ENCODE measurements at places on chromosomes 12 and 14.

GRCh38 chr14:91228112-91229004 is 16.1 kb downstream of the GPR68 start:
- peak; percentile 76 for DNase-seq

DNA sequence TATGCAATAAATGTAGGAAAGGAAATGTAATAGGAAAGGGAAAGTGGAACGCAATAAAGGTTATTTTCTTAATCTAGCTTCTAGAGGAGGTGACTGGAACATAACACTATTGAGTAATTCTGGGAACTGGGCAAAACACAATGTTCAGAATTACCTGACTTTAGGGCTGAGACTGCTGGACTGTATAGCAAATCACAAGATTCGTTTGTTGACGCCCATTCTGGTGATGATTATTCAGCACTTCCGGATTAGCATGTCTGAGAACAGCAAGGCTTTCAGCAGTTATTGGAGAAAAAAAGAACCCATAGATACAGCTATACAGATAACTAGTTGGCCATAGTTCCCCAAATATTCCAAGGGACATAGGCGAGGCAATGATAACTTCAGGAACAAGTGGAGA is 2.3 kb upstream of the KLRD1 start:
- no peak for DNase-seq

- DNase-seq, result no peak
Measured at GRCh38 chr12:89384050-89384758, 31.9 kb upstream of the DUSP6 start.

DNA sequence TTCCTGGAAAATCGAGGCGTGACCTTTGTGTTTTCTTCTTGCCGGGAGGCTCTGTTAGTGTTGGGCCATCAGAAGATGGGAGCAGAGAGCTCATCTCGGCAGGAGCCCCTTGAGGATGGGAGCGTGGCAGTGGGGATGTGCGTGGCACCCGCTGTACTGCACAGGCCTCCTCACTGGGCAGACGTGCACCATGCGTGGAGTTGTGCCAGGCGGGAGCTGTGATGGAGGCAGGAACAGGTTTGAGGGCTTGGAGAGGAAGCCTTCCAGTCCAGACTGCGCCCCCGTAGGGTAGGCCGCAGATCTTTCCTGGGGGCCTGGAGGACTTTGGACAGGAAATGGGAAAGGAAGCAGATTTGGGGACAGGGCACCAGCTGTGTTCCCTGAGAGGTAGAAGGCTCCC is 197.5 kb downstream of the TSPAN9 start:
- no peak for DNase-seq

DNA sequence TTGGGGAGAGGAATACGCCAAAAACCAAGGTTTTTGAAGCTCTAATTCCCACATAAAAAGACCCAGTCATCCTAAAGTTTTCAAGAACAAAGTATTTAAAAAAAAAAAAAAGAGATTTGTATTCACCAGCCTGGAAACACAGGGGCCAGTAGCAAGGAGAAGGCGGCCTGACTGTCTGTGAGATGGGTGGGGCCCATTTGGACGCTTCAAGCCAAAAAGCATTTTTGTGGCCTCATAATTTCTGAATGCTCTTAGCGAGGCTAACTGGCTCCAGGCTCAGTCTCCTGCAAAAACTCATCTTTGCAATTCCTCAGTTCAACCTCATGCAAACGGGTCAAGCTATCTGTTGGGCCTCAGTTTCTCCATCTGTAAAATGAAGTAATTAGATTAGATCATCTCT is 514.1 kb downstream of the MED13L start:
- DNase-seq, result no peak

DNA sequence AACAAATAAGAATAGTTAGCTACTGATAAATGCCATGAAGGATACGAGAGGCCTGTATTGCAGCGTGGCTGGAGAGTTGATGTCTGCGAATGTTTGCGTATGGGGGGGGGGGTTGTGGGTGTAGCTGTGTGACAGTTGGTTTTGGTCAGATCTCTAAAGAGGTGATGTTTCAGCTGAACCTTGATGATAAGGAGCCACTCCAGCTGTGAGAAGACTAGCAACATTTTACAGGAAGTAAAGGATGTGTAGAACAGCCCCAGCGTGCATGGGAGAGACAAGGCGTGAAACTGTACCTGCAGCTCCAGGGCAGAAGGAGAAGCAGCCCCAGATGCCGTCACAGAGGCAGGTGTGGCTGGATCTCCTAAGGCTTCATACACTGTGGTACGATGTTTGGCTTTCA is 416.9 kb downstream of the TMEM132D start:
- no peak for DNase-seq

DNA sequence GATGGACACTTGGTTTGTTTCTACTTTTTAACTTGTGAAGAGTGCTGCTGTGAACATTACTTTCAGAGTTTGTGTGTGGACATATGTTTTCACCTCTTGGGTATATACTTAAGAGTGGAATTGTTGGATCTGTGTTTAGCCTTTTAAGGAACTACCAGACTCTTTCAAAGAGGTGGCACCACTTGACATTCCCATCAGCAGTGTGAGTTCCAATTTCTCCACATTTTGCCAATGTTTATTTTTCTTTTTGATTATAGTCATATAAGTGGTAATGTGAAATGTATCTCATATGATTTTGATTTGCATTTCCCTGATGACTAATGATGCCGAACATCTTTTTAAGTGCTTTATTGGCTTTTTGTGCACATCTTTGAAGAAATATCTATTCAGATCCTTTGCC is 44.8 kb downstream of the ARHGAP5 start:
- no peak for DNase-seq

DNA sequence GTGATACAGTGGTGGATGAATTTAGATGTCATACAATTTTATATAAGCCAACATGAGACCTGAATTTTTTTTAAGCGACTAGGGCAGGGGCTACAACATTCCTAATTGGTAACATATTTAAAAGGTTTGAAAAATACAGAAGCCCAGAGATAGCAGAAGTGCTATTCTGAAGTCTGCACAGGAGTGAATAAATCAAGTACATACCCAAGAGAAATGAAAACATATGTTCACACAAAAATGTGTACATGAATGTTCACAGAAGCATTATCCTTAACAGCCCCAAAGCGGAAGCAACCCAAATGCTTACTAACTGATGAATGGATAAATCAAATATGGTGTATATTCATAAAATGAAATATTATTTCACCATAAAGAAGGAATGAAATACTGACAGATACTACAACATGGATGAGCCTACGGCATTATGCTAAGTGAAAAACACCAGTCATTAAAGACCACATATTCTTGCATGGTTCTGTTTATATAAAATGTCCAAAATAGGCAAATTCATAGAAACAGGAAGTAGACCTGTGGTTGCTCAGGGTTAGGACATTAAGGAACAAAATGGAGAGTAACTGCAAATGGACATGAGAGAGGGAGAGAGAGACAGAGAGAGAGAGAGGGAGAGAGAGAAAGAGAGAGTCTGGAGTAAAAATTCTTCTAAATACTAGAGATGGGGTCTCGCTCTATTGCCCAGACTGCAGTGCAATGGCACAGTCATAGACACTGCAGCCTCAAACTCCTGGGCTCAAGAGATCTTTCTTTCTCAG is 28.0 kb upstream of the GXYLT1 start:
- no peak for DNase-seq

DNA sequence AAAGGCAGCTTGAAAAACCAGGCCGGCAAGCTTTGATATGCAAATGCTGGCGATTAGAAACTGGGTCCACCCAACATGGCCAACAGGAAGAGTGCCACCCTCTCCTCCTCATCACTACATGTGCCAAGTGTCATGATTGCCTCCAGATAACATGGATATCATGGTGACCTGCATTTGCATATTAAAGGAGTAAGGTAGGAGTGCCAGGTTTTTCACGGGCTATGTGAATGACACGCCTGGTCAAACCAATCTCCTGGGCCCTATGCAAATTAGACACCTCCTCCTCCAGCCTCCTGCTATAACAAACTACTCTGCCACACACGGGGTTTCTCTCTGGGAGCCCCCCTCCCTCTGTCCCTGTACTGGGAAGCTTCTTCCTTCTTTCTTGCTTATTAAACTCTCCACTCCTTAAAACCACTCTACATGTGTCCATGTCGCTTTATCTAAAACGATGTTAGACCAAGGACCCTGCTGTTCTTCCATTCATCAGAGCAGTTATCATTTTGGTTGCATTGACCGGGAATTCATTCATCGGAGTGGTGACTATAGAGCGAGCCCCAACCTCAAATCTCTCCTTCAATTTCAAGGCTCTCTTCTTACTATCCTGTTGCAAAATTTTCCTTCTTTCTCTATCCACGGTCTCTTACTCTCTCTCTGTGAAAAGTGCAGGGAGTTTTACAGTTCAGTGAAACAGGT is 27.5 kb downstream of the APOBEC1 start:
- DNase-seq, result no peak

DNA sequence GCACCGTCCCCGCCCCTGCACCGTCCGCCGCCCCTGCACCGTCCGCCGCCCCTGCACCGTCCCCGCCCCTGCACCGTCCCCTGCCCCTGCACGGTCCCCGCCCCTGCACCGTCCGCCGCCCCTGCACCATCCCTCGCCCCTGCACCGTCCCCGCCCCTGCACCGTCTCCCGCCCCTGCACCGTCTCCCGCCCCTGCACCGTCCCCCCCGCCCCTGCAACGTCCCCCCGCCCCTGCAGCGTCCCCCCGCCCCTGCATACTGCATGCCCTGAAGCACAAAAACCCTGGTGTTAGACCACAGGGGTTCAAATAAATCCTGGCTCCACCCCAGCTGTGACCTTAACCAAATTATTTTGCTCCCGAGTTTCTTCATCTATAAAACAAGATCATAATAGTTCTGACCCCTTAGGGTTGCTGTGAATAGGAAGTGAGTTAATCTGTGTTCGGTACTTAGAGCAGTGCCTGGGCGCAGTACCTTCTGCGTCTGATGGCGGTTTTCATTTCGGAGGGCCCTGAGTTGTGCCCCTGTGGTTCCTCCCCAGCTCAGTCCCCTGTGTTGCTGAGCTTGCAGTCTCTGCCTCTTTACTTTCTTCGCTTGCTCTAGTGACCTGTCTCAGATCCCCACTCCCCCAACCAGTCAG is 38.1 kb downstream of the ESRRB start:
- DNase-seq, result peak; percentile 6

GRCh38 chr12:96495841-96496545 is 6.6 kb downstream of the CFAP54 start:
- no peak for DNase-seq

DNA sequence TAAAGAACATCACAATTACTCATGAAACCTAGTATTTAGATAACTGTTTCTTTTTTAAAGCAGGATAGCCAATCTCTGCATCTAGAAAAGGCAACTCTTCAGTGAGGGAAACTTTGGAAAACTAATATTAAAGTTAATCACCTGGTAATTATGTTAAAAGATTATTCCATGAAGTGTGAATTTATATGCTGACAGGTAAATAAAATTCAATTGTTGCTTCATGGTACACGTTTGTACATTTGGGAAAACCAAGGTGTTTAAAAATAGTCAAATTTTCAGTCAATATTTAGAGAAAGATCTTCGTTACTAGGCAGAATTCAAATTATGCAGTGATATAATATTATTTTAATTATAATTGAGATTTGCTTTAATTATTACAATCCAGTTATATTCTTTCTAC is 100.1 kb upstream of the LRFN5 start:
- DNase-seq, result no peak

DNA sequence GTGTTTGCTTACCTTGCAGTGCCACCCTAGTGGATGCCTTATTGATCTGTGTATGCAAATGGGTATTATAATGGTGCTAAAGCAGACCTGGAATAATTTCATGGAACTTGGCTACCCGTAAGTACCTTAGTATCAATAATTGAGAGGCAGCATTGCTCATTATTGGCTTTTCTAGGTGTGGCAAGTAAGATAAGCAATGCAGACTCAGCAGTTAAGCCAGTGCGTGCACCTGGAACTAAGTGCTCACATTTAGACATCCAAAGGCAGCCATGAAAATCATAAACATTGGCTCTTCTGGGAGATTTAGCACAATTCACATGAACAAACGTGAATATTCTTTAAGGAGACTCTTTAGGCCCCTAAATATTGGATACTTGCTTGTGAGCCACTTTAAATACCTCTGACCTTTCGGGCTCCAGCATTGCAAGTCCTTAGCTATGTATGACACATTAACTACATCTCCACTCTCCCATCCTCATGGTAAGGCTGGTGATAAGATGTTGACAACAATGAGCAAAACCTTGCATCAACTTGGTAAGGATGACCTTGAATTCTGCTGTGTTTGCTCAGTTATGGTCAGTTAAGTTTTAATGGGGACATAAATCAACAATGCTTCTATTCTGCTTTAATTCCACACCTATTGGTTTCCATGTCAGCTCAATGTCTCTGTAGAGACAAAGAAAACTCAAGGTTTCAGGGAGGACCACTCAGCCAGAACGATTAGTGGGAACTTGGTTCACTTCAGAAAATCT is 112.0 kb downstream of the SLC5A8 start:
- no peak for DNase-seq

DNA sequence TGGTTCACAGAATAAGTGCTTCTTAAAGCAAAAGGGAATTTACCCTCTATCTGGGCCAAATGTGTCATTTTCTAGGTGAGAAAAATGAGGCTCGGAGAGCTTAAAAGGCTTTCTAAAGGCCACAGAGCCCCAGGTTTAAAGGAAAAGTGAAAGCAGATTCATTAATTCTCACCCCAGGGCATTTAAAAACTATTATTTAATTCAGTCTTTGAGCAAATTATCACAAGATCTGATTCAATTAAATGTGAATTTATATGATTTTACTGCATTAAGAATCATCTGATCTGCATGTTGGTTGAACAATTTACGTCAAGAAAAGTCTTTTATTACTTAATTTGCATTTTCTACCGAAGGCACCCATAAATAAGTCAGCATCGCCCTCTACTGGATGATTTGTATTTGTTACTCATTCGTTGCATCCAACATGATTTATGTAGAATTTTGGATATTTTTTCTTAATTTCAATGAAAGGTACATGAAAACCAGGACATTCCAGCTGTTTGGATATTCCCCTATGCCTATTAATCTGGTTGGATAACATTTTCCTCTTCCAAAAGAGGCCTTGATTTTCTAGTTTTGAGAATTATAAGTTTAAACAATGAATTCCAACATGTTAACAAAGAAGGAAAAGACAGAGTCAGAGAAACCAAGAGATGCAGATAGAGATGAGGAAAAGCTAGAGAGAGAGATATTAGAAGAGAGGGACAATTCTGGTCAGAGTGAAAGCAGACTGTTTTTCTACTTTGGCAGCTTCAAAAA is 19.1 kb upstream of the DHRS7 start:
- peak; percentile 53 for DNase-seq

DNA sequence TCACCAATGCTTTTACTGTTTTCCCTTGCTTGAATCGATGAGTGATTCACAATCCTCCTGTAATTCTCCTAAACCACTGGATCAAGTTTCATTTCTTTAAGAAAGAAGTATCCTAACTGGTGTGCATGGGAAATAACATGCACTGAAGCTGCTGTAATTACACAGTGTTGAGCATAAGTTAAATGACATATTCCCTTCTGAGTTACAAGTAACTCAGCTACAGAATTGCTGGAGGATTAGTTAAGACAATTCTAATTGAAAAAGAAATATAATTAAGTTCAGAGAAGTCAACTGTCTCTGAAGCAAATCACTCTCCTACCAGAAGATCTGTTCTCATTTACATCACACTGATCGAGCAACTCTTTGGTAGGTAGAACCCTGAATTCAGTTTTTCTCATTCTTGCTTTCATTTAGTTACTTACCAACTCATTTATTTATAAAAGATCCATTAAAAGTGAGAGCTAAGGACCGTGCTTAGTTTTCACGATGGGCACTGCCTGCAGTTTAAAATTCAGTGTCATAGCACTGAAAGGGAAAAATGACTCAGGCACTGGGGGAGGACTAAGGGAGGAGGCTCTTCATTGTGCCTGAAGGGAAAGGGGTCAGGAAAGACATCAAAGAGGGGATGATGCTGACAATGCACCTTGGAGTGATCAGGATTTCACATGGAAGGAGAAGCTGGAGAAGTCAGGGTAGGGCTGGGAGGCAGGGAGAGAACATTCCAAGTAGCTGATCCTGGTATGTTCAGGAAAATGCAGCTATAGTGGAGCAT is 327.2 kb downstream of the EMP1 start:
- no peak for DNase-seq

Measured in mucosa of descending colon (tissue), 3 donors.